ENCODE measurements at places on chromosomes 11 and 22.

GRCh38 chr11:134340354-134340964 is 8.7 kb downstream of the GLB1L2 start:
- no peak for DNase-seq

DNA sequence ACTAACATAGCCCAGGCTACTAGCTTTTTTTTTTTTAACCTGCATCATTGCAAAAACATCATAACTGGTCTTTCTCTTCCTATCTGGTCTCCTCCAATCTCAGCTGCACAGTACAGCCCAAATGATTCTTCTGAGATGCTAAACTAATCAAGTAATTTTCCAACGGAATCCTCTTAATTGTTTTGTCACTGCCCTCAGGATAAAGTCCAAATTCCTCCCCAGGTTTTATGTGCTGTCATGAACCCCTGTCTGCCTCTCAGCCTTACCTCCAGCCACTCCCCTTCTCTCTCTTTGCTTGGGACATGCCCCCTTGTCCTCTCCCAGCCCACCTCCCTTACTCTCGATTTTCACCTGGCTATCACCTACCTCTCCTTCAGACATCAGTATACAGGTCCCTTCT is 12.5 kb downstream of the APBB1 start:
- DNase-seq = no peak

DNA sequence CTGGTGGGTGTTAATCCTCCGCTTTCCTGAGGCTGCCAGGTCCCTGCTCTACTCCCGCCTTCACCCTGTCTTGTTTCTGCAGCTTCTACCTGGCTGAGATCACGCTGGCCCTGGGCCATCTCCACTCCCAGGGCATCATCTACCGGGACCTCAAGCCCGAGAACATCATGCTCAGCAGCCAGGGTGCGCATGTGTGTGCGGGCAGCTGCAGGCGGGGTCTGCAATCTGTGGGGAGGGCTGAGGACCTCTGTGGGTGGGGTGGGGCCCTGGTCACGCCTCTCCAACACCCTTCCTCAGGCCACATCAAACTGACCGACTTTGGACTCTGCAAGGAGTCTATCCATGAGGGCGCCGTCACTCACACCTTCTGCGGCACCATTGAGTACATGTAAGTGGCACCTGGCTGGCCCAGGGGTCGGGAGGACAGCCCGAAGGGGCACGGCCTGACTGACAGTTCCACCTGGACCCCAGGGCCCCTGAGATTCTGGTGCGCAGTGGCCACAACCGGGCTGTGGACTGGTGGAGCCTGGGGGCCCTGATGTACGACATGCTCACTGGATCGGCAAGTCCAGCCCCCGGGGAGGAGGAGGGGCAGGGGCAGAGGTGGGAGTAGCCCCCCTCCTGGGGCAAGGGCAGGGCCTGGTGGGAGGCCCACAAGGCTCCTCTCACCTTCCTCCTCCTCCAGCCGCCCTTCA is 4.5 kb downstream of the RPS6KB2 start:
- no peak for DNase-seq

- DNase-seq = no peak
These were observed 8.5 kb downstream of the BATF2 start for GRCh38 chr11:64987998-64988854.

DNA sequence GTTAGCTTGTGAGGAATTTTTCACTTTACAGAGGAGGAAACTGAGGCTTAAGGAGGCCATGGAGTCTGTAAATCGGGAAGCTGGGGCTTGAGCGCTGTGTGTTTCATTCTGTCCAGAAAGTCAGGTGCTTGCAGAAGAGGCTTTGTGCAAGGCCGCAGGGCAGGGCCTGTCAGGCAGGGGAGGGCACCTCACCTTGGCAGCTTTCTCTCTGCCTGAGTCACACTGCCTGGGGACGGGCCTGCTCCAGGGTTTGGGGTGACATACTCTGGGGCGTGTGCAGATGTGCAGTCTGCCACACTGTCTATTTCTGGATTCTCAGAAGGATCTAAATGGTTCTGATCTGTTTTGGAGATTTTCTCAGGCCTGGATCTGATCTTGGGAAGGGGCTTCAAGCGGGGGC is 8.4 kb downstream of the INCENP start:
- DNase-seq = no peak

DNA sequence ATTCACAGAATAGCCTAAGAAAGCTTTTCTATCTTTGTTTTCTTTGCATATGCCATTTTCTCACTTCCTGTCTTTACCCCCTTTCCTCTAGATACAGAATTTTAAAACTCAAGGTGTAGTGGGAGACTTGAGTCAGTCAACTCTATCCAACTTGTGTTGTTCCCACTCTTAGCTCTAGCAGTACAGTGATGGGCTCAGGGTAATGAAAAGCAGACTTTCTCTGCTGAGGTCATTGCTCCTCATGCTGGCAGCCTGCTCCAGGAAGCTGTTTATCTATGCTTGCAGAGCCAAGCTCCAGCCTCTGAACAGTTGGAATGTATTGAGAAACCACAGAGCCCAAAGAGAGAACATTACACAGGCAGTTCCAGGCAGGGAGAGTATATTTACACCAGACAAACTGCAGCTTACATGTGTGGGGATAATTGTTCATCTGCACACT is 68.1 kb downstream of the CSTPP1 start:
- no peak for DNase-seq

DNA sequence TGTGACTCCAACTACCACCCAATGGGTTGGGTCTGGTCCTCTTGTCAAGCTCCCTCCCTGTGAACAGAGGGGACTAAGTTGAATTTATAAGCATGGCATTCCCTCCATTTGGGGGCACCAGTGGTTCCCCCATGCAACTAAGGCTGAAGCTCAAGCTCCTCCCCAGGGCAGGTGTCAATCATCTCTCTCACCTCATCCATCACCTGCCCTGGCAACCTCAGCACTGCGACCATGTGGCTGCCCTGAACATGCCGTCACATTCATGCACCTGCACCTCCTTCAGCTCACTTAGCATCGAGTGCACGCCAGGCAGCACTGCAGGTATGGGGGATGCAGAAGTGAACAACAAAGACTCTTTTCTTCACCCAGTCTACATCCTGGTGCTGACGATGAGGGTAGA is 799.3 kb downstream of the TBC1D22A start:
- DNase-seq = no peak

- DNase-seq = no peak
These were observed 29.5 kb downstream of the MOV10L1 start for GRCh38 chr22:50119169-50119767.

- DNase-seq = no peak
These were observed 22.1 kb downstream of the ASCL2 start for GRCh38 chr11:2248242-2248641.

GRCh38 chr11:130315354-130315970 is 745 bp upstream of the ZBTB44 start:
- DNase-seq = peak; percentile 66

- no peak for DNase-seq
These were observed 50.7 kb downstream of the CD82 start for GRCh38 chr11:44615913-44616791.

DNA sequence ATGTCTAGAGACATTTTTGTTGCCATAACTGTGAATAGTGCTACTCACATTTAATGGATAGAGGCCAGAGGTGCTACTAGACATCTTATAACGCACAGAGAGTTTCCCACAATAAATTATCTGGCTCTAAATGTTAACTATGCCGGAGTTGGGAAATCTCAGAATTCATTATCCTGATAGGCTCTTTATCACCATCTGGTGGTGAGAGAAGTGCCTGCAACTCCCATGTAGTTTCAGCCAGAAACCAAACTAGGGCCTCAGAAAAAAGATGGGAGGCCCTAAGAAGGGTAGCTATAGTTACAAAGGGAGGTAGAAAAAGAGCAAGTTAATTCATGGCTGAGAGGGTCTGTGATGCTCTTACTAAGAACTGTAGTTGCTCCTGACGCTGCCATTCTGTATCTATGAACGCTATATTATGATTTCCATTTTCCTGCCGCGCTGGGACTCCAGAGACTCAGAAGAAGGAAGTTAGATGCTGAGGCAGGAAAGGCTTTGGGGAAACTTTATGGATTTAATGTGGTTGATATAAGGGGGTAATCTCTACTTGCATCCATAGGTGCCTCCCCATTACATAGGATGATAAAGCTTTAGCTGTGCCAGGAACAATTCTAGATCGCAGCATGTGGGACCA is 22.9 kb upstream of the MRPL17 start:
- DNase-seq = no peak

DNA sequence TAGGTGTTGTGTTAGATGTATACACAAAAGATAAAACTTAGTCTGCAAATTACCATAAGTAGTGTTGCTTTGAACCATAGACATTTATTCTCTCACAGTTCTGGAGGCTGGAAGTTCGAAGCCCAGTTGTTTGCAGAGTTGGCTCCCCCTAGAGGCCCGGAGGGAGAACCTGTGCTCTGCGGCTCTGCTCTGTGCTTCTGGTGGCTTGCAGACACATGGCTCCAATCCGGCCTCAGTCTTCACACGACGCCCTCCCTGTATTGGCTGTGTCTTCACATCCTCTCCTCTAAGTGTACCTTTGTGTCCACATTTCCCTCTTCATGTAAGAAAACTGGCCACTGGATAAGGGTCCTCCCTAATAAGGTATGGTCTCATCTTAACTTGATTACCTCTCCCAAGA is 128.4 kb downstream of the OPCML start:
- DNase-seq = no peak

- no peak for DNase-seq
These were observed 130.7 kb downstream of the FEZ1 start for GRCh38 chr11:125365196-125365931.

DNA sequence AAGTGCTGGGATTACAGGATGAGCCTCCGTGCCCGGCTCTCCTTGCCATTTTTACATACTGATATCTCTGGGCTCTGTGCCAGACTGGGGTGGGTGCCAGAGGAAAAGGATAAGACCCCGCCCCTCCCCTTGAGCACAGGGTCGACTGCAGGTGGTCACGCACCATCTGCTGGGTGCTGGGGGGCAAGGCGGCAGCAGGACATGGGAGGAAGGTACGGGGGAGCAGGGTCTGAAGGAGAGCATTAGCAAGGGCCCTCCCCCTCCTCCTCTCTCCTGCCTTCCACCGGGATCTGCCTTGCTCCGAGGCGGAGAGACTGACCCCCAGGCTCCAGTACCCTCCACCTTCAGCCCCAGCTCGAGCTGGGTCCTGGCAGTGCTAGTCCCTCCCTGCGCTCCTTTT is 9.7 kb upstream of the PGA3 start:
- no peak for DNase-seq

GRCh38 chr11:61160487-61161189 is 588 bp downstream of the VPS37C start:
- DNase-seq = no peak

DNA sequence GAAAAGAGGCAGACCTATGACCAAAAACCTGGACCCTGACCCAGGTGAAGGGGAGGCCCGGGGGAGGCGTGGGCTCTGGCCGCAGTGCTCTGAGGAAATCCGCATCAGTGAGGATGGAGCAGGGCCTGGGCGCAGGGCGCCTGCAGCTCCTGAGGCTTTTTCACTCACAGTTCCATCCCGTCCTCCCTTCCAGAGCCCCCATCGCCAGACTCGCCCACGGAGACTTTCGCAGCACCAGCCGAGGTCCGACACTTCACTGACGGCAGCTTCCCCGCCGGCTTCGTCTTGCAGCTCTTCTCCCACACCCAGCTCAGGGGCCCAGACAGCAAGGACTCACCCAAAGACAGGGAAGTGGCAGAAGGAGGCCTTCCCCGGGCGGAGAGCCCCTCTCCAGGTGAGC is 5.4 kb downstream of the SPINDOC start:
- DNase-seq = no peak

- DNase-seq = no peak
These were observed 17.2 kb upstream of the MPZL2 start for GRCh38 chr11:118281284-118281683.

GRCh38 chr11:6497069-6497839 is at the start of gene DNHD1:
Gene DNHD1, plus strand, starts transcription at chr11:6497280. Its CDS starts 936 bp downstream, at chr11:6498216.
- DNase-seq = no peak

GRCh38 chr22:38345782-38346181 is 28.5 kb upstream of the CSNK1E start:
- no peak for DNase-seq

DNA sequence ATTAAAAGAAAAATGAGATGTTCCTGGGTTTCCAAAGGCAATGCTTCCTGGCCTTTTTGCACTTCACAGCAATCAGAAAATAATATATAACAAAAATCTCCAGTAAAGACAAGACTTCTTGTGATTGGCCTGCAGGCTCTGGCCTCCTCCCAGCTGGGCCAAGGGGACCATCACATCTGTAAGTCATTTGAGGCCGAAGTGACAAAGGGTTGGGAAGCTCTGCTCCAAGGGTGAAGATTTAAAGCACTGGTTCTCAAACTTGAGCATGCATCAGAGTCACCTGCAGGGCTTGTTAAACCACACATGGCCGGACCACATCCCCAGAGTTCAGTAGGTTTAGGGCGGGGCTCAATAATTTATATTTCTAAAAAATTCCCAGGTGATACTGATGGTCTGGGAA is 32.1 kb downstream of the ARFGAP2 start:
- no peak for DNase-seq

DNA sequence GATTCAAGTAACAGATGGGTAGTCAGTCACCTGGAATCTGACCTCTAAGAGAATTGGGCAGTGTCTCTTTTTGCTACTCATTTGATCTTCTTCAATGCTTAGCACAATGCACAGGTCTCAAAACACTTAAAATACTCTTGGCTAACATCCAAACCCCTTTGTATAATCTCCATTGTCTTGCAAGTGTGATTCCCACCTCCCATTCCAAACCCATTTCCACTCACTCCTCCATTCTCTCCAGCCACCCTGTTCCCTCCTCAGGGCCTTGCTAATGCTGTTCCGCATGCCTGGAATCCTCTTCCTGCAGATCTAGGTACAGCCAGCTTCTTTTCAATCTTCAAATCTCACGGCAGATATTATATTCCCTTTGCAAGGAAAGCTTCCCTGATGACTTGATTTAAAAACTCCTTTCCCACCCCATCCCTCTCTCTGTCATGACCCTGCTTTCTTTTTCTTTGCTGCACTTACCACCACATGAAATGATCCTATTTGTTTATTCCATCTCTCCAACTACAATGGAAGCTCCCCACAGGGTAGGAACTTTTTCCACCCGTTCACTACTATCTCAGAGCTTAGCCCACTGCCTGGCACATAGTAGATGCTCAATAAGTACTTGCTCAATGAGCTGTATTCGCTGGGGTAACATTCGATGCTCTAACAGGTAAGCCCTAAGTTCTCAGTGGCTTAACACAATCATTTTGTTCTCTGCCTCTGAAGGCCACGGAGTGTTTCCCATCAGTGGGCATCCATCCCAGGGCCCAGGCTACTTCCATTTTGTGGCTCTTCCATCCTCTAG is 121.7 kb downstream of the MN1 start:
- DNase-seq = no peak

GRCh38 chr11:61688365-61689163 is 8.4 kb downstream of the DAGLA start:
- DNase-seq = no peak

GRCh38 chr11:3995949-3996554 is 98.5 kb upstream of the RRM1 start:
- DNase-seq = no peak

- DNase-seq = no peak
These were observed 19.9 kb downstream of the UPB1 start for GRCh38 chr22:24515027-24515338.
